Nasal cavity respiratory epithelium epithelial cell of viscerocranial mucosa (primary cell): ENCODE measurements at places on chromosomes 2 and 18. TPM values are rescaled to one million over a fixed set of nuclear protein-coding genes. Genes with fewer than 3 reads are reported as not detected.

Gene GAL3ST2
- total RNA-seq, result 0.36 TPM in 1 of 2 replicates, not detected in the other

Gene FIGN
- total RNA-seq, result 1.0 and 1.6 TPM in 2 replicates

Gene PSD4
- total RNA-seq, result 14.4 and 29.4 TPM in 2 replicates

Gene USP37
- 14.0 and 16.2 TPM in 2 replicates for total RNA-seq

Gene NLRC4
- total RNA-seq, result 0.07 and 0.68 TPM in 2 replicates

Gene ITGB6
- total RNA-seq, result 25.6 and 414 TPM in 2 replicates

Gene CHAC2
- total RNA-seq, result 3.6 and 11.3 TPM in 2 replicates

Gene MOGAT1
- not detected in 2 replicates for total RNA-seq

Gene RBFA
- 23.3 and 40.3 TPM in 2 replicates for total RNA-seq
